ENCODE measurements at places on chromosomes 3 and 15.

GRCh38 chr3:153029350-153029749 is 132.7 kb upstream of the RAP2B start:
- peak; percentile 72 for DNase-seq

- DNase-seq = no peak
These were observed 138.1 kb downstream of the MAP2K5 start for GRCh38 chr15:67680641-67681040.

GRCh38 chr3:106820726-106821362 is 556.4 kb upstream of the CCDC54 start:
- DNase-seq = no peak

- peak; percentile 60 for DNase-seq
These were observed 11.5 kb upstream of the SHF start for GRCh38 chr15:45199136-45199810.

- DNase-seq = no peak
These were observed 33.3 kb downstream of the GABPB1 start for GRCh38 chr15:50321680-50322210.

DNA sequence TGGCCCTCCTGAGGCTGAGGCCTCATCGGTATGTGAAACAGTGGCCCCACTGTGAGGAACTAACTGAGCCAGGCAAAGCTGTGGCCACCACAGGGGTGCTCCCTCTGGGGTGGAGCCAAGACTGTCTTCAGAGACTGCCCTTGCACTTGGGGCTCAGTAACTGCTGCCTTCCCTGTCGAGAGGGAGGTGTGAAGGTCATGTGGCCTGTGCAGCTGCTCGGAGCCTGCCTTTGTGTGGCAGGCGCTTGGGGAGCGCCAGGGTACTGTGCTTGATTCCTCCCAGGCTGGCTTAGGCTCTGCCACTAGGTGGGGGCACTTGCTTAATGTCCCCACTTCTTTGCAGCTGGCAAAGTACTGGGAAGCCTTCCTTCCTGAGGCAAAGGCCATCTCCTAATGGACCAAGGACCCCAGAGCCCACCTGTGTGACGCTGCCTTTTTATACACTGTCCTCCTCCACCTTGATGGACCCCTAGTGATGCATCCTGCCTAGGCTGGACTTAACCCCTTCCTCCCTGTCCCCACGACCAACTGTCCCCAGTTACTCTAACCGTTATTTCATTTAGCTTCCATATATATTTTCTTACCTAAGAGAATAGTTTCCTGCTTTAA is 14.2 kb upstream of the SNX22 start:
- DNase-seq = no peak

DNA sequence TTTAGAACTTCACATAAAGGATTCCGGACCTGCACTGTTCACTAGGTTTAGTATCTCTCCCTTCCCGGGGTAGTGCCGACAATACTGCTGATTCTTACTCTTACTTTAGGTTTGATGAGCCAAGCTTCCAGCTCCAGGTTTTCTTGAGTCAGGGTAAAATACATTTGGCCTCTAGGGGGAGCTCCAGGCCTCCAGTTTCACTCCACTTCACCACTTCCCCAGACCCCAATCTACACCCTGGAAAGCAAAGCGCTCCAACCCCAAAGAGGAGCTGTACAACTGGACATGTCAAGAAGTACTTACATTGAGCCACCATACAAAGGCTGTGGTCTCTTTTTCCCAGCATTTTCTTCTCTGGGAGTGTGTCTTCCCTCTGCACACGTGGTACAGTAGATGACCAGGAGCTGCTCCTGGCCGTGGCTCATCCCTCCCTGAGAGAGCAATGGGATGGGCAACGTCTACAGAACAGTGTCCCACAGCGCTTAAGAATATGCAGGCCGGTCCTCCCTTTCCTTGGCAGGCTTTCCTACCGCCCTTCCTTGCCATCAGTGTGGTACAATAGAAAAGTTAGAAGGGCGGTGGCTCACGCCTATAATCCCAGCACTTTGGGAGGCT is 93.9 kb upstream of the CCDC80 start:
- peak; percentile 52 for DNase-seq

DNA sequence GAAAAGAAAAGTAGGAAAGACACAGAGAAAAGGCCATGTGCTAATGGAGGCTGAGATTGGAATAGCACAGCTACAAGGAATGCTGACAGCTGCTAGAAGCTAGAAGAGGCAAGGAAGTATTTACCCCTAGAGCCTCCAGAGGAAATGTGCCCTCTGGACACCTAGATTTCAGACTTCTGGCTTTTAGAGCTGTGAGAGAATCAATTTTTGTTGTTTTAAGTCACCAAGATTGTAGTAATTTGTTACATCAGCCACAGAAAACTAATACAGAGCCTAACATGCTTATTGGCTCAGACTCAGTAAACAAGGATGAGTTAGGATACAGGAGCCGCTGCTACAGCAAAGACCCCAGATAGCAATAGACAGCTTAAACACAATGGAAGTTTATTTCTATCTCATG is 33.1 kb upstream of the GLCE start:
- no peak for DNase-seq

DNA sequence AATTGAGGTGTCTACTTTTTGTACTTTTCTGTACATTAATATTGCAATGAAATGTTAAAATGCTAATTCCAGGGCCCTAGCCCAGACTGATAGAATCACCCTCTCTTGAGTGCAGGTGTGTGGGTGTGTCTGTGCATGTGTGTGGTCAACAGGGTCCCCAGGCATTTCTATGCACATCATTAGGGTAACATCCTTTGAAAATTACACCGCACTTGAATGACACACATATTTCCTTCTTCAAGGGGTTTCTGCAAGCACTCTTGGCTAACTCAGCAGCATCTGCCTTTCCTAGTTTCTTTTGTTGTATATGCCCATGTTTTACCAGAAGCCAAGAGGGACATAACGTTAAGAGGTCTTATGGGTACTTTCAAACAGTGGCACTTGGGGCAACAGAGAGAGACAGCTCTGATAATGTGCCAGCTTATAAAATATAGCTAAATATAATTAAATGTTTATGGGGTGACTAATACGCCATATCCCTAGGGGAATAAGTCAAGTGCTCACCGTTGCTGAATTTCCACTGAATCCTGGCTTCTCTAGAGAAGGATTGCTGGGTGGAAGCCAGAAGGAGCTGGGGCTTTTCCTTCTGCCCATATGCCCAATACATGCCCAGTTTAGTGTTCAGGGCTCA is 54.5 kb upstream of the LRIG1 start:
- DNase-seq = no peak

DNA sequence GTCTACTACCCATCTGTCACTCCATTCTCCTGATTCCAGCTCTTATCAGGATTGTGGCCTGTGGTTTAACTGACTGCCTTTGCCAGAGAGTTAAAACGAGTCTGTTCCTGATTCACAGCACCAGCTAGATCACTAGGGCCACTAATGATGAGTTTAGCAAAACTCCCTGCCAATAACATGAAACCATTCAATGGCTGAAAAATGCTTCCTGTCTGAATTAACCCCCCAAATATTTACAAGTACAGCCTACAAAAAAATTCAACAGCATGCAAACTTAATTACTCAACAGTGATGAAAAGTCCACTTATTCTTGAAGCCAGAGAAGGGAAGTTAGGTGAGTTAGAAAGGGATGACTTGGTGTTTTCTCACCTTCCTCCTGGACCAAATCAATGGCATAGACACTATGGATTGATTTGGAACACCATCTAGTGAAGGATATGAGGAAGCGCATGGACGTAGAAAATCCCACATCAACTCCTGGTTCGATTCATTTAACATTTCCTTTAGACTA is 141.4 kb downstream of the TGFBR2 start:
- no peak for DNase-seq

GRCh38 chr3:61702453-61702852 is 141.1 kb downstream of the PTPRG start:
- no peak for DNase-seq

GRCh38 chr3:152737021-152737908 is 97.7 kb upstream of the P2RY1 start:
- no peak for DNase-seq

DNA sequence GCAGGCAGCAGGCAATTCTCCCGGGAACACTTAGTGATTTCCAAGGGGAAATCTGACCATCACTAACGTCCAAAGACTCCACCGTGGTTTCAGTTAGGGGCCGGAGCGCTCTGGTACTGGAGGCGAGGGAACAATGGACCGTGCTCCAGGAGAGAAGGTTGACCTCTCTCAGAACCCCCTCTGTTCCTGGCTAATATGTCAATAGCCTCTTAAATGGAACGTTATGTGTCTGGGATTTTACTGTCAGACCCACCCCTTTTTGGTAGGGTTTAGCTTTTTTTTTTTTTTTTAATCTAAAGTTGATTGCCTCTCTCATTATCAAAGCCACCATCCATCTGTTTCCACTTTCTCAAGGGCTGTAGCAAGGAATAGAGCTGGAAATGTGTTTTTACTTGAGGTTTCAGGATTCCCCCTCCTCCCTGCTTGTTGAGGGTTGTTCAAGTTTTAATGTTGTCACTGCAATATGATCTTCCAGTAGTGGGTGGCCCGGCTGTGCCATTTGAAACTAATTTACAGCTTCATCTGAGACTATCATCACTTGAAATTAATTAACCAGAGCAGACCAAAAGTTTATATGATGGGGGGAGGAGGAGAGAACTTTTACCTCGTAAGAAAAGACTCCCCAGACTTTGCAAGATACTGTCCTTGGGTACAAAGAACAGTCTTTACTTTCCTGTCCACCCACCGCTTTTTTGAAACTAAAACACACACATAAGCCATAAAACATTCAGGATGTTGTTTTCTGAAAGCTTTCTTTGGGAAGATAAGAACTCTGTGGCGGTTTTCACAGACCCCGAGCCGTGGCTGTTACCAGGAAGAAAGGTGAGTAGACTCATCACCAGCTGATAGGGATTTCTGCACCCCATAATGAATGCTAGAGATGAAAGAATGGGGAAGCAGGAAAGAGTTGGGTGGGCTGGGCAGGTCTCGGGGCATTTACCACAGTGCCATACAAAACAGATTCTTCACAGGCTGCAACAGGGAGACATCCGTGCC is 187.8 kb downstream of the UACA start:
- no peak for DNase-seq

- DNase-seq = no peak
These were observed 25.9 kb upstream of the SPRED1 start for GRCh38 chr15:38226608-38227266.

DNA sequence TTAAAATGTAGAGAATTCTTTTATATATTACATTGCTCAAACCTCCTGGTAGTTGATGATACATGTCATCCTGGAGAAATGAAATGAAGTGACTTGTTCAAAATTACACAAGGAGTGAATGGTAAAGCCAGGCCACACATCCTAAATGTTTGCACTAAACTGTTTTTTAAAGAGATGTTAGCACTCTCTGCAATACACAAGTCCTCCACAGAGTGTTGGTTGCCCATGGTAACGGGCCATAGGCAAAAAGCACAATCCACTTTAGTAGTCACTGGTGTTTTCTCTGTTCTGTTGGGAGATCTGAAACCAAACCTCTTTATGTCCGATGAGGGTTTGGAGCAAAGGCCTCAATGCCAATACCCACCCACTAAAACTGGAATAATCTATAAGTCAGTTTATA is 907.4 kb downstream of the NTRK3 start:
- no peak for DNase-seq

GRCh38 chr3:42387802-42388651 is 22.4 kb downstream of the LYZL4 start:
- no peak for DNase-seq

DNA sequence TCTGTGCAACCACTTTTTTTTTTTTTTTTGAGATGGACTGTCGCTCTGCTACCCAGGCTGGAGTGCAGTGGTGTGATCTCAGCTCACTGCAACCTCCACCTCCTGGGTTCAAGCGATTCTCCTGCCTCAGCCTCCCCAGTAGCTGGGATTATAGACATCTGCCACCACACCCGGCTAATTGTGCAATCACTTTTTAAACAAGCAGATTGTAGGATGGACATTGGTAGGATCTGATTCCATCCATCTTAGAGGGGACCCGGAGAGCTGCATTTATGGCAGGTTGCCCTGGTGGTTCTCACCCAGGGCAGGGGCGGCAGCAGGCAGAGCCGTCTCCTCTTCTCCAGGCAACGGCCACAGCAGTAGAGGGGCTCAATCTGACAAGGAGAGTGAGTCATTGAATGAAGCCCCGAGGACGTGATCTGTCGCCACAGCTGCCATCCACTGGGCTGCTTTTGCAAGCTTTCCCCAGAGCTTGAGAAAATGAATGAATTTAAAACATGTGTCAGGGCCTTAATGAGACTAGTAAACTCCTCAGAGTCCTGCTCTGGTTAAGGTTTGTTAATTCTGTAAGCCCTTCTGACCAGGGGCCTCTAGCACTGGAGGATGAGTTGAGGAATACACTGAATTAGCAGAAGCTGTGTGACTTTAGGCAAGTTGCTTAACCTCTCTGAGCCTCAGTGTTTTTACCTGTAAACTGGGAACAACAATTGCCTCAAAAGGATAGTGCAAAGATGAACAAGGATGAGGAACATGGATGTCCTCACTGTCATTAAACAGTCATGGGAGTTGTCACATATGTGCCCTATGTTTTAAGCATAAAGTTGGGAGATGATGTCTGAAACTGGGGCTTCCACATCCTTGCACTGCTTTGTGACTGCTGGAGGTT is 129.1 kb downstream of the ASB7 start:
- no peak for DNase-seq

DNA sequence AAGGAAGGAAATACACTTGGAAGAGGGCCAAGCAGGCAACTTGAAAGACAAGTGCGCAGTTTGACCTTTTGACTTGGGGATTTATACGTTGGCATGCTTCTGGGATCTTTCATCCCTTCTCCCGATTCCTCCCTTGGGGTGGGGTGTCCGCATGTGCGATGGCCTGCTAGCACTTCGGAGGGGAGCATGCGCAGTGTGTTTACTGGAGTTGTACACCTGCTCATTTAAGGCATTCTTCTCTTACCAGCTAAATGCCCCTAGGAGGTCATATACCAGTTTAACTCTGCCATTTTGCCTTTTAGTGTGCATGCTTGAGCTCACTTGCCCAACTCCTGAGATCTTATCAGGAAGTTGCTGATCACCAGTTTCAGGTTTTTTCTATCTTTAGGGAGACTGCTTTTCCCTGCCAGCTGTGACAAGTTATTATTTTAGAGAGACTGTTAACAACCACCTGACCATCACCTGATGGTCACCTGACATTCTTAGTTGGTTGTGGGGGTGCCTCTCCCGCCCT is 63.5 kb downstream of the BFSP2 start:
- DNase-seq = no peak

GRCh38 chr3:127192576-127193232 is at the start of gene PRR23E:
Gene PRR23E, plus strand, starts transcription at chr3:127193131. Its CDS starts 3,555 bp downstream, at chr3:127196686.
- no peak for DNase-seq

DNA sequence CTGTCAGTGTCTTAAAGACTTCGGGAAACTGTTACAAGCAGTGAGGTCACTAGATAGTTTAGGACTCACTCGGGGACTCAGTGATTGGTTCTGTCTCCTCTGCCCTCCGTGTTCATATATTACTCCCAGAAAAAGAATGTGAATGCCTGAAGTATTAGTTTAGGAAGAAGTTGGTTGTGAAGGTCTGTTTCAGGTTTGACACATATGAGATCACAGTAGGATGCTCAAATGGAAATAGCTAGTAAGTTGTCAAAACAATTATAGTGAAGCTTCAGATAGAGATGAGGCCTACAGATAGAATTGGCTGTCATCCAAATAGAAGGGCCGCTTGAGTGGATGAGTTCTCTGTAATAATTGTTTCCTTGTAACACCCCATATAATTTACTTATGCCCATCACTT is 172.6 kb downstream of the PLCL2 start:
- DNase-seq = no peak
